CD8-positive, alpha-beta T cell (primary cell): ENCODE measurements at places on chromosomes 3 and 15.

GRCh38 chr15:74158855-74159650 lies 14.5 kb upstream of the ISLR start:
- DNase-seq, result no peak

DNA sequence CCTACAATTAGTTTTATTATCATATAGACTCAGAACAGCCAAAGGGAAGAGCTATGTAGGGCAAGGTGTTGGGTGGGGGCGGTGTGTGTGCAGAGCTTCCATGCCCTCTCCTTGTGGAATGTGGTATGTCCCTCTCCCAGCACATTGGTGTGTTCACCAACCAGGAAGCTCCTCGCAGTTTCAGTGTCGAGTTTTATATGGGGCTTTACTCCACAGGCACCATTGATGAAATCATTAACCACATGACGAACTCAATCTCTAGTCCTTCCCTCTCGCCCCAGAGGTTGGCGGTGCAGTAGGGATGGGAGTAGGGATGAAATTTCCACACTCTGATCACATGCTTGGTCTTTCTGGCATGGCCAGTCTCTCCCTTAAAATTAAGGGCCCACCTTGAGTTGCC lies 13.6 kb upstream of the SRP14 start:
- DNase-seq, result no peak

DNA sequence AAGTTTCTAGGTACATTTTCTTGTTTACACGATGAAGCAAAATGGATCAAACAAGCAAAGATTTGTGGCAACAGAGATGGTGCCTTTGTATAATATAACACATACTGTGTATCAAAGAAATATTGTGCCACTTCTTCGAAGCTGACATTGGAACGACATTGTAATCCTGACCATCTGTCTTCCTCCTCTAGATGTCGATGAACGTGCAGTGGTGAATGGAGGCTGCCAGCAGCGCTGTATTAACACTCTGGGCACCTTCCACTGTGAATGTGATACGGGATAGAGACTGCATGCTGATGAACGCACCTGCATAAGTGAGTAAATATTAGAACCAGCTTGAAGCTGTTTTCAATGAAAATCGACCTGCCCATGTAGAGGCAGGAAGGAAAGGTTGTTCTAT lies 613.3 kb upstream of the GOLIM4 start:
- no peak for DNase-seq

GRCh38 chr3:194671511-194671899 lies 486 bp downstream of the LSG1 start:
- DNase-seq, result peak; percentile 23

- DNase-seq, result no peak
Observed at GRCh38 chr3:142374687-142375086, 73.2 kb downstream of the XRN1 start.

- no peak for DNase-seq
Observed at GRCh38 chr3:123281929-123282328, 80.2 kb downstream of the SEC22A start.

DNA sequence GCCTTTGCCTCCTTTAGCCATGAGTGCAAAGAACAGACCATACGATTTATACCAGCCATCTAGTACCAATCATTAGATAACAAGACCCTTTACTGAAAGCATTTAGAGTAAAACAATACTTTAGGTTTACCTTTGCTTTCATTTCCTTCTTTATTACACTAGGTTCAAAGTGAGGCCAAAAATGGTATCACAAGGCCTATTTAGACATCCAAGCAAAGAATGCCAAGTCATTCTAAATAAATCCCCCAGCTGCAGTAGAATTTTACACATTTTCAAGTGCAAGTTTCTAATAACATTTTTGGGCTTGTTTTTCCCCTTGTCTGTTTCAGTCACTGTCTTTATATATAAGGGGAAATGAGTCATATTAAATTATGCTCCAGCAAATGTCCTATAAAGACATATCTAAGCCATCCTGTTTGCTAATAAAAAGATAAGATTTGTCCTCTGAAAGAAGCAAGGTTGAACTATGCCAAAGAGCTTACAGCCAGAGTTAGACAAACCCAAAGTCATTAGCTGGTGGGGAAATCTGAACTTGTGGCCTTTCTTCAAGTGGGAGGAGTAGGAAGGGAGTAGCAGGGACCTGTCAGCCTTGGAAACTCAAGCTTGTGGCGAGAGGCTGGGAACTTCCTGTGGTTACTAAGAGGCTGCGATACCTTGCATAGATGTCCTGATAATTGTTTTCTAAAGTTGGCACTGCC lies 232.7 kb downstream of the MECOM start:
- DNase-seq, result no peak

DNA sequence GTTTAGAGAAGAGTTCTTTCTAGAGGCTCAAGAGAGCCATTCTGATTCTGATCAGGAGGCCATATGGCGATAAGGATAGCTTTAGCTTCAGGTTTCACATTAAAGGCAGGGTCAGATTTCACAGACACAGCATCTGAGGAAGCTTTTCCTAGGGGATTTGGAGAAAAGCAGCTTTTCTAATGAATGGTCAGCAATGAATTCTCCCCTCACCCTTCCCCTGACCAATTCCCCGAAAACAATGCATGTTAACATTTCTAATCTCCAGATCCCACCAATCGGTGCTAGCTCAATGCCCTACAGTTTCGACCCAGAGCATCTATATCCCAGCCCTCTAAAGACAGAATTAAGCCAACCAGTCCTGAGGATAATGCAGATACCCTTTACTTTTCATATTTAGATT lies 9.8 kb downstream of the AGBL1 start:
- no peak for DNase-seq

- DNase-seq, result no peak
Observed at GRCh38 chr3:101266566-101266965, 53.8 kb downstream of the IMPG2 start.

DNA sequence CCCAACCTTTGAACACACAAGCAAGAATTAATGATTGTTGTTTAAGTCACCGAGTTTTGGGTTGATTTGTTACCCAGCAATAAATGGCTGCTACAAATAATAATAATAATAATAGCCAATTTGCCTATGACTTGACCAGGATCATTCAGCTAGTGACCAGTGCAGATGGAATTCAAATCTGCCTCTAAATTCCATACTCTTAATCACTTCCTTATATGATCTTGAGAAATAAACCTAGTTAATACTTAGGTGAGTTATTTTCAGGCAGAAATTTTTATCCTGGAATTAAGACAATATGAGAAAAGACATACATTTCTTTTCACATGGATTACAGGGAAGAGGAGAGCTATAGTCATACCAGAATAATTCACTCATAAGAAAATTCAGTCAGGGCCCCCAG lies 116.0 kb upstream of the GALNT15 start:
- DNase-seq, result no peak

- DNase-seq, result no peak
Observed at GRCh38 chr15:32707436-32707835, 10.4 kb upstream of the GREM1 start.

DNA sequence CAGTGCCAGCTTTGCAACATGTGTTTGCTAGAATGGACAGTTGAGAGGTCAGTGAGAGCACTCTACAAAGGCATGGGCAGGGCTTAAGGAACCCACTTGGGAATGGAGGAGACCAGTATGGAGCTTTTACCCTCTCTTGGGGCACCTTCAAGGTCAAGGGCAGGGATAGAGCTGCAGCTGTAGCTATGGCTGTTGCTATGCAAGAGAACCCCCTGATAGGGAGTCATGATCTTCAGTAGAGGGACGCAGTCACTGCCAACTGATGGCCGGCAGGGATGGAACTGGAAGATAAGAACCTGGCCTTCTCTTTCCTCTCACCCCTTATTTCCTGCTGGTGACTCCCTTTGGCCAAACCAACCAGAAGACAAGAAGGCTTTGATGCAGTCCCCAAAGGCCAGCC lies 40.3 kb downstream of the THSD4 start:
- DNase-seq, result no peak

- DNase-seq, result peak; percentile 12
Observed at GRCh38 chr15:99343881-99344551, 92.7 kb downstream of the LRRC28 start.

GRCh38 chr3:122642935-122643334 lies 37.7 kb upstream of the PARP14 start:
- DNase-seq, result no peak

DNA sequence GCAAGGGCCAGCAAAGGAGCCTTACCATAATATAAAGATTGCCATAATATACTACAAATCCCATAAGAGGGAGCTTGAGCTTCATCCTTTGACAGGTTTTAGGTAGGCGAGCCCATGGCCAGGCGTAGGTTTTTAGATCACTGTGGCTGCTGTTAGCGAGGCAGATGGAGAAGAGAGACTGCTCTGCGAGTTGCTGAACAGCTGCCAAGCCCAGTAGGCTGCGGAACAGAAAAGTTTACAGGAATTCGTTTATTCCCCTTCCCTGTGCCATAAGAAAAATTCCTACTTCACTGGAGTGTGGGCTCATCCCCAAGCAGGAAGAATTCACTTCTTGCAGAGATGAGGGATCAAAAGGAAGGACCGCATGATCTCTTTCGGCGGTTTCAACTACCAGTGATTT lies 30.5 kb downstream of the TMED3 start:
- DNase-seq, result no peak

DNA sequence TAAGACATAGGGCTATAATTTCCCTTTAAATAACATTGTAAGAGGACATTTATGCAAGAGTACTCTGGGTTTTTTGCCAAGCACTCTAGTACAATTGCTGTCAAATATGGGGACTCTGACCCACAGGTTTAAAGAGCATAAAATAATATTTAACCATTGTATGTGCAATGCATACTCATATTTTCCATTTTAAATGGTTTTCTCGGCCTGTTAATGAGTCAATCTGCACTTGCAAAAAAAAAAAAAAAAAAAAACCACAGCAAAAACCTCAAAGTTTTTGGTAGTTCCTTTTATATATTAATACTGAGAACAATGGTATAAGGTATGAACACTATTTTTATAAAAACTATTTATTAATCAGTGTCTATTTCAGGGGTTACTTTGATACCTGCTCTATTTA lies 304.0 kb upstream of the CBLB start:
- DNase-seq, result peak; percentile 50

GRCh38 chr15:57308170-57308545 lies 68.1 kb upstream of the CGNL1 start:
- DNase-seq, result no peak

DNA sequence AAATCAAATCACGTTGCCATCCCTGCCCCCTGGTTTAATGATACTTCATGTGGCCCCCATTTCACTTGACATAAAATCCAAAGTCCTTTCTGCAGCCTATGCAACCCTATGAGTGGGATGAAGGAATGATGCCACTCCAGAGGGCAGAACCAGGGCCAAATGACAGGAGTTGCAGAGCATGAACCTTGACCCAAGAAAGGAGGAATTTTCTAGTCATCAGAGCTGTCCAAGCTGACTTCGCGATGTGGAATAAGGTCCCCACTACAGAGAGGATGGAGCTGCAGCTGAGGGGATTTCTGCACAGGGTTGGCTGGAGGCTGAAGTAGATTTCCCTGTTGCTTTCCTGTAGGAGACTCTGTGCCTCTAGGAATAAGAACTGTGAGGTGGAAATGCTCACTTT lies 15.8 kb upstream of the EPHB3 start:
- DNase-seq, result no peak

DNA sequence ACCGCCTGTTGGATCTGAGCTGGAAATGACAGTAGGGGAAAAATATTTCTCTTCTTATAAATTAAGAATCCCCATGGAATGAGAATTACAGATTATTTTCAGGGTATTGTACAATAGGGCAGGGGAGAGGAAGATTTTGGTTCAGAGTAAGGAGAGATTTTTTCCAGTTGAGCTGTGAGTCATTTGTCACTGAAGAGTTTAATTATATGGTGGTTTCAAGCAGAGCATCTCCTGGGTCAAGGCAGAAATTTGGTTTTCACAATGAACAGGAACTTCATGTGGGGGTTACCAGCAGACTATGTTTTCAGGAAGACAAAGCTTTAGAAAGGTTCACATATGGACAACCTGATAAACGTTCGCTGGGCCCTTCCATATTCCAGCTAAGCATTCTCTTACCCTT lies 182.8 kb upstream of the NR2E3 start:
- no peak for DNase-seq

DNA sequence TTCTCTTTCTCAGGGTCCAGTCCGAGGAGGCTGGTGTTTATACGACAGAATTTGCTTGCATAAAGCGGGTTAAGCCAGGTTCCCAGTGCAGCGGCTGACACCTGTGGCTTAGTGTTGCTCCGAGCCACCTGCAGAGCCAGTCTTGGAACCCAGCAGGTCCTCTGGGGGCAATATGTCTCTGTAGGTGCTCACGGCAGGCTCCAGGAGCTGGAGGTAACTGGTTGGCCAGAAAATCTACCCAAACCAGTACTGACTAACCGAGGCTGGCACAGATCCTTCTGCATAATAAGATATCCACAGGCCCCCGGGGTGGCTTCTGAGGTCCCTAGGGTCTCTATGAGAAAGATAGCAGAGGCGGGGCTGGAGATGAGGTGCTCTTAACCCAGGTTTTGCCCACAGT lies 3.2 kb downstream of the MGLL start:
- DNase-seq, result no peak

DNA sequence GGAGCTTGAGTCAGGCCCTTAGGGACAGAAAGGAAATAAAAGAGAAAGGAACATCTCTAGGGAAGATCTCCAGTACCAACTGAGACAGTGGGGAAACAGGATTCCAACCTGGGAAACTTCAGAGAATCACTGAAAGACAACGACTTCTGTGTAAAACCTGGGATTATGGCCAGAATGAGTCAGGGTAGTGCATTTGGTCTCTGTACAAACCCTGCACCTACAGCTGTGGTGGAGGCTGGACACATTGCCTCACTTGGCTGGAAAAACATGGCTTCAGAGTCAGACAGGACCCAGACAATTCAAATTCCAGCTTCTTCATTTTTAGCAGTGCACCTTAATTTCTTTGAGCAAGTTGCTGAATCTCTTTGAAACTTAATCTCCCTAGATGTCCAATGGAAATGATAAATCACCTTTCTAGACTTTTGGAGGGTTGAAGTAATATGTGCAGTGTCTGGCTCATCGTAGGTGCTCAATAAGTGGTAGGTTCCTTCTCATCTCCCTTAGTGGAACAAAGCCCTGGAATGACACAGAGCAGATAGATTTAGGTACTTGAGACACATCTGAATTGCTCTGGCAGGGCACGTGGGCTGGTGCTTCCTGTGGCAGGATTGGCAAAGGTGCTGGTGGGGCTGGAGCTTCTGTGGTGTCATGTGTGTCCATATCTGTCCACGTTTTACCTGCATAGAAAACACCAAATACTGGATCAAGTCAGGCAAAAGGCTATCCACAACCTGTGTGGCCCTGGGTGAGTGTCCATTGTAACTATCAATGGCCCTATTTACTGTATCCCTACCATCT lies 6.1 kb upstream of the CLSTN2 start:
- DNase-seq, result no peak

DNA sequence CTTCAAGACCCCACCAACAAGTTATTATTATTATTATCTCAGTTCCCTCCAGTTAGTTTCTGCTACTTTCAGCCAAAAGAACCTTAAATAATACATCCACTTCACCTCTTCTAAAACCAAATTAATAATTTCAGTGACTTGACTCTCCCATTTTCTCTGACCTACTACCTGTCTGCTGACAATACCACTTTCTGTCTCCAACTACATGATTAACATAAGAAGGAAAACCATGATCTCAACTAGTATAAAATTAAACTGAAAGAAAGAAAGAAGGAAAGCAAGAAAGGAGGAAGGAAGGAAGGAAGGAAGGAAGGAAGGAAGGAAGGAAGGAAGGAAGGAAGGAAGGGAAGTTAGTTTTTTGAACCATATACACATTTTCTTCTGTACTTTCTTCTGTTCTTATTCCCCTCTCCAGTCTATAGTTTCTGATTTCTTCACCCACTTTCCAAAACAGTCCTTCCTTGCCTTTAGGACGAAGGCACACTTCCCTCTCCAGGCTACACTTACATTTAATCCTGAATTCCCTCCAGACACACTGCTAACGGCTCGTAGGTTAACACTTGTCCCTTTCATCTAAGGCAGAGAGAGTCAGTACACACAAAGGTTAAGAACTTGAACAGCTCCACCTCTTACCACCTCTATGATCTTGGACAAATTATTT lies 79.5 kb upstream of the GUCA1C start:
- no peak for DNase-seq
